ENCODE measurements at places on chromosomes 11 and 22. TPM values are rescaled to one million over a fixed set of nuclear protein-coding genes. Genes with fewer than 3 reads are reported as not detected.

DNA sequence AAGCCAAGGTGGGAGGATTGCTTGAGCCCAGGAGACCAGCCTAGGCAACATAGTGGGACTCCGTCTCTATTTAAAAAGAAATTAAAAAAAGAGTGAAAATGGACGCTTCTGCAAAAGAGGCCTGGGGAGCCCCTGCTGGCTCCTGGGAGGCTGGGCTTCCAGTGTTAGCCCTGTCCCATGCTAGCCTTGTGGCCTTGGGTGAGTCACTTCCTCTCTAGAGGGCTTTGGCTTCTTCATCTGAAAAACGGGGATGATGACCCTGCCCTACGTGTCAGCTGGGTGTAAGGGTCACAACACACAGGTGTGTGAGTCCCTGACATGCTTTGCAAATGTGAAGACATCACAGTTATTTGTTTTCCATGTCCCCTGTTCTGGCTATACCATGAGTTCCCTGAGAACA is 32.8 kb downstream of the FAM227A start:
- no peak for DNase-seq
- H3K36me3 ChIP-seq = no peaks in the 10 kb centered on the region
- no peak overlapping the region for H3K27ac ChIP-seq

RASD2 gene
- not detected for total RNA-seq

DNA sequence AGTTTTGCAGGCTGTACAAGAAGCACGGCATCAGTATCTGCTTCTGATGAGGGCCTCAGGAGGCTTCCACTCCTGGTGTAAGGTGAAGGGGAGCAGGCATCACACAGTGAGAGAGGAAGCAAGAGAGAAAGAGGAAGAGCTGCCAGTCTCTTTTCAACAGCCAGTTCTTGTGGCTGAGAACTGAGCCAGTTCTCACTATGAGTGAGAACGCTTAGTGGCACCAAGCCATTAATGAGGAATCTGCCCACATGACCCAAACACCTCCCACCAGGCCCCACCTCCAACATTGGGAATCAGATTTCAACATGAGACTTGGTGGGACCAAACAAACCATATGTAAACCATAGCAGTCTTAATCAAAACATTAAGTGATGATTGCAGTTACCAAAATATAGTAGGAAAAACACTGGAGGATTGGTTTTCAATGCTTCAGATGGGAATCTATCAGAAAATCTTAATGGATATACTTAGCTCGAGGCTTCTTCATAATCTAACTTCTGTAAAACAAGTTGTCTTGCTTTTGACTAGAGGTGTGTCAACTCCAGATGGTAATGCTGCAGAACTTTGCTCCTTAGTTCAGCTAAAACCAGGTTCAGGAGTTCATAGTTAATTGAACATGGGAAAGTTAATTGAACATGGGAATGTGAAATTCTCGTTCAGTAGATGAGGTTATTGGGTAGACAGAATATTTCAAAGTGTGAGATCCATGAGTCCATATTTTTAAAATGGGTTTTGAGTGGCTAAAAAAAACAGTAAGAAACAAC is 12.2 kb downstream of the FAR1 start:
- peaks cover 24% of the 10 kb centered on the region for H3K4me1 ChIP-seq
- H3K36me3 ChIP-seq = peaks cover 3% of the 10 kb centered on the region
- H3K27me3 ChIP-seq = no peaks in the 10 kb centered on the region
- H3K4me3 ChIP-seq = no peak overlapping the region
- H3K27ac ChIP-seq = no peak overlapping the region

OR8D1 gene
- not detected for total RNA-seq

MS4A4E gene
- total RNA-seq = not detected

DNA sequence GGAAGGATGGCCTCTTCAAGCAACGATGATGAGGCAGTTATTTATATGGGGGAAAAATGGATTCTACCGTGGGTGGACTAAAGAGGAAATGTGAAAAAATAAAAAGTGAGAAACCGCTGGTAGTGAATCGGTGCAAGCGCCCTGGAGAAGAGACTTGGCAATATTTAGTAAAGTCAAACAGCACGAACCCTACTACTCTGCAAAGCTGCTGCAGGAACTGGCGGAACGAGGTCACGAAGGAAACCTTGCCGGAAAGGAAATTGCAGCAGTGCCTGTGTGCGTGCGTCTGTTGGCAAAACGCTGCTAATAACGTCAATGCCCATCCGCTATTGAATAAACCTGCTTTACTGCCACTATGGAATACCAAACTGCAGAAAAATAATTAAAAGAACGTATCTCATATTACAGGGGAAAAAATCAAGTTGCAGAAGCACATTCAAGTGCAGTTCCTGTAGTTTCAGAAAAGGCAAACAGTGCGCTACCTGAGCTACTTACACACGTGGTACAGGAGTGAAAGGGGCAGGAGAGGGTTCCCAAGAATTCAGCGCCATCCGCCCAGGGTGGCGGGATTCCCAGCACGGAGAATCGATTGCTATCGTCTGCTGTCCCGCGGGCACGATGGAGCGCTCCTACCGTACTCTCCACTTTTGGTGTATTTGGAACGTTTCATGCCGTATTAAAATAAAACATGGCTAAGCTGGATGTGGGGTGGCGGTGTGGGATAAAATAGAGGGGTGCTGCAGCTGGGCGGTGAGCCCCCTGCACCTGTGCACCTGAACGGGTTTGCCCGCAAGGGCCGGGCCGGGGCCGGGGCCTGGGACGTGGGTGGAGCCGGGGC is 585 bp upstream of the NADSYN1 start:
- H3K27me3 ChIP-seq = no peaks in the 10 kb centered on the region
- DNase-seq = peak; percentile 46
- peak overlapping the region; percentile 95 for H3K27ac ChIP-seq
- H3K4me3 ChIP-seq = peak overlapping the region; percentile 96

DNAJB7 gene
- total RNA-seq = not detected

OR8G5 gene
- total RNA-seq = not detected

- DNase-seq = no peak
- peak overlapping the region; percentile 63 for H3K27ac ChIP-seq
- no peaks in the 10 kb centered on the region for H3K27me3 ChIP-seq
- peaks cover 57% of the 10 kb centered on the region for H3K4me1 ChIP-seq
- no peak overlapping the region for H3K4me3 ChIP-seq
These were observed 20.2 kb downstream of the NF2 start for GRCh38 chr22:29623553-29624169.

GRCh38 chr22:24871611-24872205 is 65.7 kb downstream of the SGSM1 start:
- no peaks in the 10 kb centered on the region for H3K36me3 ChIP-seq
- no peak for DNase-seq
- no peaks in the 10 kb centered on the region for H3K27me3 ChIP-seq
- H3K27ac ChIP-seq = no peak overlapping the region
- H3K4me1 ChIP-seq = no peaks in the 10 kb centered on the region

APBB1 gene
- 16.8 TPM for total RNA-seq

EHF gene
- not detected for total RNA-seq

MS4A7 gene
- not detected for total RNA-seq

PGM2L1 gene
- 4.0 TPM for total RNA-seq

DNA sequence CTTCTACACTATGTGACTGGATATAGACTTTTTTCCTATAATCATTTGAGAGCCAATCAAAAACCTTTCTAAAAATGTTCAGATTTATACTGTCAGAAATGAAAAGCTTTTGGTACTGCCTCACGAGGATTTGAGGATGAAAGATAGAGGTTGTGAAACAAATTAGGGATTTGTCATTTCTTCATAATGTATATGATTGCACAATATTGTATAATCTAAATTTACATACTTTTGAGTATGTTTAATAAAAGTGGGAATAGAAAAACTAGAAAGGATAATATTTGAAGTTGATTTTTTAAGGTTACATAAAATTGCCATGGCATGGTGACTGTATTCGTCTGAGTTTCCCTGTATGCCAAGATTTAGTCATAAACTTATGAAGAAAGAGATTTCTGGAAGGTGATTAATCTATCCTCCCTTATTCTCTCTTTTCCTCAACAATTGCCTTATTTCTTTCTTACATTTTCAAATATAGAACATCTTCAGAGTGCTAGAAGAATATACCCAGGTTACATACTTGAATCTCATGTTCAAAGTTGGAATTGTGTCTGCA is 56.2 kb downstream of the CASP12 start:
- H3K27me3 ChIP-seq = peaks cover 11% of the 10 kb centered on the region
- no peaks in the 10 kb centered on the region for H3K36me3 ChIP-seq

All from activated T-helper 1 cell treated with anti-CD3 and anti-CD28 coated beads, Interleukin-12 subunit alpha, Interleukin-12 subunit beta, Interleukin-2, Interleukin-4 antibody, amounts not matched to agents 30 ng/mL and 10 ng/mL and 1 ng/mL, durations not matched to agents 14 hours and 24 hours and 36 hours (primary cell).